ENCODE measurements at places on chromosomes 16 and 17.
A peak's percentile ranks its signal among the peaks of the same experiment; 100 is the strongest.

- no peak for DNase-seq
Observed at GRCh38 chr17:42386777-42387657, 1.2 kb downstream of the STAT3 start.

GRCh38 chr16:72995151-72995881 lies 52.6 kb downstream of the ZFHX3 start:
- no peak for DNase-seq

GRCh38 chr17:17725011-17725751 lies 43.9 kb downstream of the RAI1 start:
- no peak for DNase-seq

GRCh38 chr17:33977729-33978514 lies 277.2 kb upstream of the CCL2 start:
- no peak for DNase-seq

- DNase-seq: no peak
Observed at GRCh38 chr16:21991621-21992020, 9.3 kb downstream of the PDZD9 start.

- DNase-seq: no peak
Observed at GRCh38 chr17:8481703-8482102, 46.0 kb downstream of the NDEL1 start.

- no peak for DNase-seq
Observed at GRCh38 chr16:8768283-8768682, 29.2 kb downstream of the TMEM186 start.

DNA sequence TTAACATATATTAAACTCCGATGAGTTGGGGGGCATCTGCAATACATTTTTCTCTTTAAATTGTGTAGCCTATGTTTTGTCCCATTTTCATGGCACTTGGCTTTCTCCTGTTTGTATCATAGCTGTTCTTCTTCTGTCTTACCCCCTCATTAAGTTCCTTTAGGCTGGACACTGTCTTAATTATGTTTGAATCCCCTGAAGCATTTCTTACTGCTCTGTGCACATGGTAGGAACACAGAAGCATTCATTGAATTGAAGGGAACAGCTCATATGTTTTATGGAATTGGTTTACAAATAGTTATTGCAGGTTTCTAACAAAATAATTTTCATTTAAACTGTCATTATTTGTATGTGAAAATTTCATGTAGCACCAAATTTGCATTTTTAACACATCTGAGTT lies 176.8 kb downstream of the TANC2 start:
- DNase-seq: no peak

- no peak for DNase-seq
Observed at GRCh38 chr17:39237586-39237985, 11.8 kb upstream of the STAC2 start.

DNA sequence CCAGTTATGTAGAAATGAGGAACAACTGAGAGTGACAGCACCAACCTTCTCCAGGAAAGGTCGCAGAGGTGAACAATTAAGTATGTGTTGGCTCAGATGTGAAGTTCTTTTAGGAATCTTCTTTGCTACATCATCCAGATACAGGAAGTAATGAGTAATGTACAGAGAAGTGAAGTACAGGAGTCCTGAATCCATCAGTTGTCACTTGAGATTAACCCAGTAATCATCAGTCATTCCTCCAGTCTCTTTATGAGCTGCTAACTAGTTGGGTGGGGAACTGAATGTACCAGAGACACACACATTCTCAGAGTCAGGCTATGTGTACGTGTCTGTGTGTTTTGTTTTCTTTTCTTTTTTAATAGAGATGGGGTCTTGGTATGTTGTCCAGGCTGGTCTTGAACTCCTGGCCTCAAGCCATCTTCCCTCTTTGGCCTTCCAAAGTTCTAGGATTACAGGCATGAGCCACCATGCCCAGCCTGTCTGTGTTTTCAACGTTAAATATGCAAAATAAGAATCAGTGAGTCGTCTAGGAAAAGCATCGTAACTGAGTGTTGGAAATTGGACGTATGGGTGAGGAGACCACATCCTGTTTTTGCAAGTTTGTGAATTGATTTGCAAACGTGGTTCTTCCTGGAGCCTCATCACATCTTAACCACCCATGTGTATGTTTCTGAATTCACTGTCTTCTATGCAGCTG lies 19.9 kb downstream of the ZNF200 start:
- DNase-seq: no peak

- no peak for DNase-seq
Observed at GRCh38 chr17:34813290-34813689, 148.0 kb downstream of the CCT6B start.

DNA sequence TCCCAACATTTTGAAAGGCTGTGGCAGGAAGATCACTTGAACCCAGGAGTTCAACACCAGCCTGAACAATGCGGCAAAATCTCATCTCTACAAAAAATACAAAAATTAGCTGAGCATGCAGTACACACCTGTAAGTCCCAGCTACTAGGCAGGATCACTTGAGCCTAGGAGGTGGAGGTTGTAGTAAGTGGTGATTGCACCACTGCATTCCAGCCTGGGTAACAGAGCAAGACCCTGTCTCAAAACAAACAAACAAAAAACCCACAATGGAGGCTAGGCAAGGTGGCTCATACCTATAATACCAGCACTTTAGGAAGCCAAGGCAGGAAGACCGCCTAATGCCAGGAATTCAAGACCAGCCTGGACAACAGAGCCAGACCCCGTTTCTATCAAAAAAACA lies 12.0 kb downstream of the APPBP2 start:
- no peak for DNase-seq

DNA sequence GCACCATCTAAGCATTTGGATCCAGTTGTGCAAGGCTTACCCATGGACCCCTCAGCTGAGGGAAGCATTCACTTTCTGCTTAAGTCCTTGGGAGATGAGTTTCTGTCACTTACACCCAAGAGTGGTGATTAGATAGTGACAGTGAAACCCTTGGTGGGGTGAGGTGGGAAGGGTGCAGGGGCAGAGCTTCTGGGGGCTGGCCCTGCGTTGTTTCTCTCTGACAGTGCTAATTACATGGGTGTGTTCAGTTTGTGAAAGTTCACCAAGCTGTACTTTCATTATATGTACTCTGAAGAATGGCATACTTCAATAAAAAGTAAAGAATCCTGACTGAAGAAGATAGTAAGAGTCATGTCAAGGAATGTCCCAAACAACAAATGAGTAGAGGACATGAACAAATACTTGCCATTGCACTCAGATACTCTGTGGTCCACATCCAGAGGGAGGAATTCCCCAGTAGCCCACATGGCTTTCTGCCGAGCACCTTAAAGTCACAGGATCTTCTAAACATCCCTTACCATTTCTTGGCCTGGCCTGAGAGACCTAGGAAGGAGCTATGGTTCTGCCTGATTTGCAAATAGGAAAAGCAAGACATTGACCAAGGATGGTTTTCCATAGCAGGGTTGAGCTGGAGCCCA lies 8.4 kb downstream of the CHST6 start:
- no peak for DNase-seq

DNA sequence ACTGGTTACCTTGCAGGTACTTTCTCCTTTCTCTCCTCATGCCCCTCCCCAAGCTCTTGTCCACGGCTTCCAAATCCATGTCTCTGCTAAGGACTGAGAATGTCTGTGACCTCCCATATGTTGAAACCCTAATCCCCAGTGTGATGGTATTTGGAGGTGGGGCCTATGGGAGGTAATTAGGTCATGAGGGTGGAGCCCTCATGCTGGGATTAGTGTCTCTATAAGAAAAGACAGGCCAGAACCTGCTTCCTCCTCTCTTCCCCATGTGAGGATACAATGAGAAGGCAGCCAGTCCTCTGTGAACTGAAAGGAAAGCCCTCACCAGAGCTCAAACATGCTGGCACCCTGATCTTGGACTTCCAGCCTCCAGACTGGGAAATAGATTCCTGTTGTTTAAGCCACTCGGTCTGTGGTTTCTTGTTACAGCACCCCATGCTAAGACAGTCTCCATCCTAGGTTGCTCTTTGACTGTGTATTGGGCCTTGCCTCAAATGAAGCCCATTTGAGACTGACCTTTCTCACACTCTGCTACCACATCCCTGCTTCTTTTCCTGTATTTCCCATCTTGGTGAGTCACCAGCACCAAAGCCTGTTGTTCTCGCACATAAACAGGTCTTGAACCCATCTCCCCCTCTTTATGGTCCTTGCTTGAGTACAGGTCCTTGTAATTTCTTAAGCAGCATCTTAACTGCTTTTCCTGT lies 135.0 kb downstream of the CDK5R1 start:
- DNase-seq: peak; percentile 54

DNA sequence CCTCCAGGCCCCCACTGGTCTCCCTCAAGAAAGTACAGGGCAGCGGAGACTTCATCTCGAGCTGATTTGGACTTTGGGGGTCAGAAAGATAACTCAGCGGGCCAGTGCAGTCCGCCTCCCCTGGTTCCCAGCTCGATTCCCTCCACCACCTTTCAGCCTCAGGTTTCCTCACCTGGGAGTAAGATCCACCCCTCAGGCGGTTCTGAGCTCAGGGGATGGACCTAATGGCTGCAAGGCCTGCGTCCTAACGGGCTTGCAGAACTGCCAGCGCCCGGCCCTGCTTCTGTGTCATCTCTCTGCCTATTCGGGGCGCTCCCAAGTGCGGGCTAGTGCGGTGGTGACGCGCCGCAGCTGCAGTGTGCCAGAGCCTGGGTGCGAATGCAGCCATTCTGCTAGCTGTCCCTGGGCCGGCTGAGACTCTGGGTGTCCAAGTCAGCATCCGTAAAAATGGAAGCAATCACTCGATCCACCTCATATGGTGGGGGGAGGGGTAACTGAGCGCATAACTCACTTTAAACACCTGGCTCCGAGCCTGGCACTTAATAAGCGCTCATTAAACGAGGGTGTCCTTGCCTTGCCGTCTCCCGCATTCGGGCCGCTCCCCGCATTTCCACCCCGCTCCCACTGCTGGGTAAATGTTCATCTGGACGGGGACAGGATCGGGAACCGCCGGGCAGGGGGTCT lies 129.6 kb upstream of the LHX1 start:
- DNase-seq: no peak

DNA sequence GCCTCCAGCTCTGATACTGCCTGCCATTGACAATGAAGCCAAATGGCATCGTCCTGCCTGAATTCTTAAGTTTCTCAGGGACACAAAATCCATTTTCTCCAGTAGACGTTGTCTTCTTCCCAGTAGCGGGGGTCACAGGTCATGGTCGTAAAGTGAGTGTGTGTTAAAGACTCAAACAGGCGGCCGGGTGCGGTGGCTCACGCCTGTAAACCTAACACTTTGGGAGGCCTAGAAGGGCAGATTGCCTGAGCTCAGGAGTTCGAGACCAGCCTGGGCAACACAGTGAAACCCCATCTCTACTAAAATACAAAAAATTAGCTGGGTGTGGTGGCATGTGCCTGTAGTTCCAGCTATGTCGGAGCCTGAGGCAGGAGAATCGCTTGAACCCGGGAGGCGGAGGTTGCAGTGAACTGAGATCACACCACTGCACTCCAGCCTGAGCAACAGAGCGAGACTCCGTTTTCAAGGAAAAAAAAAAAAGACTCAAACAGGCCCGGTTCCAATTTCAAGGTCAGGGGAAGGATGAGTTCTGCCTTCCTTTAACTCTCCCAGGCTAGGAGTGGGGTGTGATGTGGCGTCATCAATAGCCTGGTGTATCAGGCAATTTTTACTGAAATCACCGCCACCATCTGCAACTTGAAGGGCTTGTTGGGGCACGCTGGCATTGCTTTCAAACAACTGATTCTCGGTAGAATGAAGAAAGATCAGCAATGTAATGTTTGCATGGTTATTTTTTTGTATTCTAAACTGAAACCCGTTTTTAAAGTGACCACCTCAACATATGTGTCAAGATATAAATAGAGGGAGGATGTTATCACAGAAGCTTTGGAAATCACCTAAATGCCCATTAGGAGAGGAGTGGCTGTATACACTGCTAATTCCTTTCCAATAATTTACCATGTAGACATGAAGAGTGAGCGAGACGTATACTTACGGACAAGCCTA lies 91.0 kb downstream of the WSCD1 start:
- no peak for DNase-seq

All from iPS DF 19.7 (cell line).